ENCODE measurements at places on chromosomes 5 and 9. TPM values are rescaled to one million over a fixed set of nuclear protein-coding genes. Genes with fewer than 3 reads are reported as not detected.

TMOD1 gene
- total RNA-seq = 13.4 TPM

SLC44A1 gene
- 37.4 TPM for total RNA-seq

UNC5A gene
- 3.7 TPM for total RNA-seq

ZNF483 gene
- 52.1 TPM for total RNA-seq

RASGRF2 gene
- 55.9 TPM for total RNA-seq

ARAP3 gene
- total RNA-seq = 8.0 TPM

SLC34A1 gene
- total RNA-seq = not detected

CARD6 gene
- 2.3 TPM for total RNA-seq

LHX6 gene
- total RNA-seq = 1.9 TPM

PGM5 gene
- total RNA-seq = 61.8 TPM

DDX4 gene
- not detected for total RNA-seq

MXD3 gene
- 14.5 TPM for total RNA-seq

PRRC2B gene
- total RNA-seq = 230 TPM

CHSY3 gene
- total RNA-seq = 25.1 TPM

BTNL8 gene
- not detected for total RNA-seq

TAF1L gene
- total RNA-seq = not detected

C5orf52 gene
- total RNA-seq = not detected

EXOSC3 gene
- total RNA-seq = 73.2 TPM

ZNF354C gene
- total RNA-seq = 38.3 TPM

CDO1 gene
- total RNA-seq = 64.5 TPM

ZNF189 gene
- total RNA-seq = 49.1 TPM

PLAC8L1 gene
- total RNA-seq = not detected

CCL21 gene
- total RNA-seq = 16.9 TPM

CBY3 gene
- total RNA-seq = not detected

SLC34A3 gene
- total RNA-seq = not detected

CER1 gene
- total RNA-seq = 0.88 TPM

FRRS1L gene
- 28.0 TPM for total RNA-seq

ZNF658 gene
- 18.3 TPM for total RNA-seq

SLC1A3 gene
- 183 TPM for total RNA-seq

PTGS1 gene
- 3.2 TPM for total RNA-seq

PCDHGA10 gene
- total RNA-seq = 15.6 TPM

PCDHGB7 gene
- 26.6 TPM for total RNA-seq

SNCAIP gene
- 25.5 TPM for total RNA-seq
